ENCODE measurements at places on chromosomes 1 and 21.
A peak's percentile ranks its signal among the peaks of the same experiment; 100 is the strongest.

DNA sequence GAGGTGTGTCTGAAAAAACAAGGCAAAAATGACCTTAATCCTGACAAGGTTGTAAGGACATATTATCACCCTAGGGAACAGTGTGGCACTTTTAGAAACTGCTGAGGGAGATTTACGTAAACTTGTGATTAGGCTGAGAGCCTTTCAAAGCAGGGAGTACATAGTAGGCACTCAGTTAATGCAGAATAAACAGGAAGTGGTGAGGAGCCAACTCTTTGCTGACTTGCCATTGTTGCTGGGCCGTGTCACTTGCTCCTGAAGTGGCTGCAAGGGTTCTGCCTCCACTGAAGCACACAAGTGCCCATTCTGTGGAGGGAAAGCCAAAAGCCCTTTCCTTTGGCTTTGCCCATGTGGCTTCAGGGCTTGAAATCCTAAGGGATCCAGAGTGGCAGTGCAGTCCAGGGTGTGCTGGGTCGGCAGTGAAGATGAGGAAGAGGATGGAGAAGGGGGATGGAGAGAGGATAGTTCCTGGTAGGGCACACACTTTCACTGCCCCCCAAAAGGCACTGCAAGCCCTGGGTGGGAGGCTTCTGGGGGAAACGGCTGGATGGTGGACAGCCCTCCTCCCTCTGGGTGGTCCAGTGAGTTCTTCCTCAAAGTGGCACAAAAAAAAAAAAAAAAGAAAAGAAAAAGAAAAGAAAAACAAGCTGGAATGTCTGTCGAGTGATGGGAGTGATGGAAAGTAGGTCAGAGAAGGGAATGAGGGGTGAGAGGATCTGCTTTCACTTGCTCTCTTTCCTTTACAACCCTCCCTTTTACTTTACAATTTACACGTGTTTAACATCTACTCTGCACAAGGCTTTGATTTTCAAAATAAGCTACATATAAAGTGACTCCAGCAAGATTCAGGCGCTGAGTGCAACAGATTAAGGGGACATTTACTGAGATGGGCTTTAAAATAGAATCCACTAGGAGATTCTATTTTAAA is 13.7 kb upstream of the RHEX start:
- DNase-seq = no peak

GRCh38 chr21:23138797-23139196 is 2140.6 kb downstream of the NCAM2 start:
- no peak for DNase-seq

DNA sequence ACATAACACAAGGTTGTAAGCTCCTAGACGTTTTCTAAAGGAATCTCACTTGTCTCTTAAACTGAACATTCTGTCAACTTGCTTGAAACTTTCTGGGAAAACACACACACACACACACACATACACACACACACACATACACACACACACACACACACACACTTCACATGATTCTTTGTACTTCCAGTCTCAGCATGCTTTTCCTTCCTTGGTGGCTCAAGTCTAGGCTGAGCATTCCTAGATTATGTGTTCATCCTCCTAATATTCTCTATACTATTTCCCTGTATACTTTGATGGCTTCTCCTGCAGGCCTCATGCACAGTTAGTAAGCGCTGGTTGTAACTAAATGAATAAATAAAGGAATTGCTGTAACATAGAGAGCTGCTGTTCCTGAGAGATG is 372.1 kb downstream of the PTPRC start:
- DNase-seq = no peak

DNA sequence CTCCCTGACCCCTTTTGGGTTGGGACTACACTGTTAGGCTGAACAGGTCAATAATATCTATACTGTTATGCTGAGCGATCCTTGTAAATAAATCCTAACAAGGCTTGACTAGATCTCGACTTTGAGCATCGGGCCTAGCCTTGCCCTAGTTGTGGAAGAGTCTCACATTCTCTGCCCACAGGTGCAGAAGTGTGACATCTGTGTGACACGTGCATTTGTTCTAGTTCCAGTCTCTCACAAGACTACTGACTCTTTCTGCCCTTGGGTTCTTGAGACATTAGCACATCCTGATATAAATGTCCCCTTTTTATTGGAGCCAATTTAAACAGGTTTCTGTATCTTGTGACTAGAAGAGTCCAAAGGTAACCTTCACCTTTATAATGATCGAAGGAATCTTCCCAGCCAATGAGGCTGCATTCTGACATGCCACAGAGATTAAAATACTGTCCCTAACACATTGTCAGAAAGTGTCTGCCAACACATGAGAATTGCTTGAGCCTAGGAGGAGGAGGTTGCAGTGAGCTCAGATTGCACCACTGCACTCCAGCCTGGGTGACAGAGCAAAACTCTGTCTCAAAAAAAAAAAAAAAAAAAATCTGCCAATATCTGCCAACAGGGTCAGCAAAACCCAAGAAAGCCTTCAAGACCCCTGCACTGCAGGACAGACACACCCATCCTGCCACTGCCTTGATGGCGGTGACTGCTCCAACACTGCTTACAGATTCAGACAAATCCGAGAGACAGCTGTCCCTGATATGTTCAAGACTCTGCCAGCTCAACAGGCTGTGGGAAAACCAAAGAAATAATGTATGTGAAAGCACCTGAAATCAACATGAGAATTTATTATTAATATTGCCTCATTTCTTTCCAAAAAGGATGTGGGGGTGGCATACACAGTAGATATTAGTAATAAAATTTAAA is 56.5 kb upstream of the PSEN2 start:
- no peak for DNase-seq

GRCh38 chr1:21845646-21846641 is 33.9 kb downstream of the LDLRAD2 start:
- no peak for DNase-seq

- DNase-seq = no peak
Measured at GRCh38 chr1:67580691-67581403, 104.2 kb upstream of the GADD45A start.

GRCh38 chr1:66751160-66751559 is 1.1 kb upstream of the DYNLT5 start:
- no peak for DNase-seq

DNA sequence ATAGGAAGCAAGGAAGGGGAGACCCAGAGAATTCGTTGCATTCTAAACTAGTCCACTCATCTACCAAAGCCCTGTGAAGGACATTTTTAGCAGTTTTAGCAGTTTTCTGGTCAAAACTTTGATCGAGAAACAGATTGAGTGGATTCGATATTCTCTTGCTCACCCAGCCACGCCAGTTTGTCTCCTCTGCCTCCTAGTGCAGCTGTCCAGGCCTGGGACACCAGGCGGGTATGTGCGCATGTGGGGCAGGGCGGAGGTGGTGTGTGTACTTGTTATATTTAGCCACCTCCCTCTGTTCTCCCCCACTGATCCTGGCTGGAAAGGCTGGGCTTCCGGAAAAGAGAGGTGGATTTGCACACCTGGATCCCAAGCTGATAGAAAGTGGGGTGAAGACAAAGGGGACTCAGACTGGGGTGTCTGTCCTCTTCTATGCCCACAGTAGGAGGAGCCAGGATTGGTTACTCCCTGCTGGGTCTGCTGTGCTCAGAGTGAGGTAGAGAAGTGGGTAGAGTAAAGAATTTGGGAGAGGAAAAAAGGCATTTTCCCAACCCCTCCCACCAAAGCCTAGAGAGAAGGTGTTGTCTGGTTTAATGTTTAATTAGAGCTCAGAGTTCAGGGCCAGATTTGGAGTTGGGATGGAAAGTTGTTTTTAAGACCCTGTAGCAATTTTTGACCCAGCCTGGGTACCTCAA is 3.8 kb downstream of the LMNA start:
- no peak for DNase-seq

DNA sequence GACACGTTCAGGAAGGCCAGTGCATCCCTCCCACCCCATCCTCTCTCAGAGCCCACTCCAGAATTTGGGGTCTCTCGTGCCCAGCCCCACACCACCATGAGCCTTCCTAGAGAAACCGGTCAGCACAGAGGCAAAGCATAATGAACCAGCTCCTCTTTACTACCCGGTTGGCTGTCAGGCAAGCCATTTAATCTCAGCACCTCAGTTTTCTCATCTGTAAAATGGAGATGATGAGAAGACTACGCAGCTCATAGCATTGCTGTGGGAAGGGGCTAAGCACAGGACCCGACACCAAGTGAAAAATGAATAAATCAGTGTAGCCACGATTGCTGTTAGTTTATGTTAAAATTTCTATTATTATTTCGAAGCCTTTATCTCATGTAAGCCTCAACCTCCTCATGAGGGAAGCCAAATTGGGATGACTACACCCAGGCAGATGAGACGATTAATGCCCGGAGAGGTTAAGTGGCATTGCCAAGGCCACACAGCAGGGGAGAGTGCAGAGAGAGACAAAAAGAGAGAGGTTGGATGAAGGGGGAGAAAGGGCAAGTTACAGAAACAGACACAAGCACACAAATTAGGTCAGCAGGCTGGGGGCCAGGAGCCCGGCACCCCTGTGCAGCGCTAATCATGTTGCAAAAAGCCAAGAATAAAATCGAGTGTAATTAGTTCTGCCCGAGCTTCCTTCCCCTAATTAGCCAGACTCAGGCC is 25.7 kb downstream of the SDC3 start:
- DNase-seq = peak; percentile 24

DNA sequence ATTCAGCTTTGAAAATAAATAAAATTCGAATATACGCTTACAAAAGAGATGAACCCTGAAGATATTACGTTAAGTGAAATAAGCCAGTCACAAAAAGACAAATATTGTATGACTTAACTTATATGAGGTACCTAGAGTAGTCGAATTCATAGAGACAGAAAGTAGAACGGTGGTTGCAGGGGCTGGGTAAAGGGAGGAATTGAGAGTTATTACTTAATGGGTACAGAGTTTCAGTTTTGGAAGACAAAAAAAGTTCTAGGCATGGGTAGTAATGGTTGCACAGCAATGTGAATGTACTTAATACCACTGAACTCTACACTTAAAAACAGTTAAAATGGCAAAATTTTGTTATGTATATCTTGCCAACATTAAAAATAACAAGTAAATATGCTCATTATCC is 48.6 kb upstream of the ZNHIT6 start:
- no peak for DNase-seq

- peak; percentile 80 for DNase-seq
Measured at GRCh38 chr1:150976879-150977694, 2.5 kb upstream of the CERS2 start.

DNA sequence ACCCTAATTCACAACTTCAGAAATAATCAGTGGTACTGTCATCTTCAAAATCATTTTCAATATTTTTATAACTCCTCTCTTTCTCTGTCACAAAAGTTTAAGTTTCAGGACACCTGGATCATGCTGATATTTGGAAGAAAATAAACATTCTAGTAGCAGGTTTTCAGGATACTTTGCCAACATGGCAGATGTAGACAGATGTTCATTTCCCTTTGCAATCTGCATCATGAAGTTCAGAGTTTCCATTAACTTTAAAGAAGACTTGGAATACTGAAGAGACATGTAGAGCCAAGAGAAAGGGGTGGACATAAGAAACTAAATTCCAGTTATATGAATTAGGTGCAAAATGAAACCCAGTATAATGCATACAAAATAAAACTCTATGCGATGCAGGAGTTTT is 218.1 kb downstream of the USH2A start:
- no peak for DNase-seq

GRCh38 chr1:227666286-227666685 is 68.8 kb downstream of the JMJD4 start:
- no peak for DNase-seq

DNA sequence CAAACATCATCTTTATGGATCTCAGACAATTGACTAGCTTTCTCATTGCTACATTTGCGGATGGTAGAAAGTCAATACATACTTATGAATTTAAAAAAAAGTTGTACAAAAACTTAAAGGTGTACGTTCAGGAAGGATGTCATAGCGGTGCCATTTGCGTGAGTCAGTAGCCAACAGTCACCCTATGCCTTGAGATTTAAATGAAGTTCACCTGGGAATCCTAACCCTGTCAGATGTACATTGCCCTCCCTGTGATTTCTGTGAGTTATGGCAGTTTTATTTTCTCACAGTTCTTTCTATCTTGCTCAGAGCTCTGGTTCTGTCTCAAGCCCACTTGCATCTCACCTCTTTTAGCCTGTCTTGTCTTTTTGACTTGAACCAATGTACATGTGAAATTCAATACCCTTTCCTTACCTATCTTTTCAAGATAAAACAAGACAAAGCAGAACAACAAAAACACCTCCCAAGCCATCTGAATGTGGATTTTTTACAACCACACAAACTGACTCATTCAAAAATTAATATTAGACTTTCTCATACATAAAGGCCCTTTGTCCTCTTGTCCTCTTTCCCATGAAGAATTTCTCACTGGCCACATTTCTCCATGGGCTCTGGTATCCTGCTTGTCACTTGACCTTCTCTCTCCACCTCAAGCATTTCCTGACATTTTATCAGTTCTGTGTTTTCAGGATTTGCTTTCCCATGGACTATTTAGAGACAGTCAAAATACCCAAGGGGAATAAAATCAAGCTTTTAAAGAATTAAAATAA is 25.3 kb upstream of the ZNF697 start:
- DNase-seq = no peak

DNA sequence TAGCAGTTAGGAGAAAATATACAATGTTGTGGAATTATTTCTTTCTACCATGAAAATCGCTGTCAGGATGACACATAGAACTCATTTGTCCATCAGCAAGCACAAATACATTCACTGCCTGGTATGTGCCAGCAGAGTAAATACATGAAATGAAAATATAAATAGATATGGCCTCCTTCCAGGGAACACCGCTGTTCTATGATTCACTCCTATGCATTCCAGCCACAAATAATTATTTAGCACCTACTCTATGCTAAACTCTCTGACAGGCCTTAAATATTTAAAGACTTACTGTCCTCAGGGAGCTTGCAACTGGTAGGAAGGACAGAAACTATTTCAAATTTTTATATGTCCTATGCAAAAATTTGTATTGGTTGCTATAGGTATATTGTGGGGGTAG is 975.0 kb upstream of the NCAM2 start:
- DNase-seq = no peak

- peak; percentile 58 for DNase-seq
Measured at GRCh38 chr1:59947047-59947938, 20.7 kb upstream of the CYP2J2 start.
